ENCODE measurements at places on chromosomes 16 and 17.
A peak's percentile ranks its signal among the peaks of the same experiment; 100 is the strongest.

GRCh38 chr17:51000835-51001638, 119.6 kb downstream of the SPAG9 start:
- H3K36me3 ChIP-seq, result peaks cover 75% of the 10 kb centered on the region
- H3K27ac ChIP-seq, result no peak overlapping the region
- H3K4me1 ChIP-seq, result peaks cover 8% of the 10 kb centered on the region
- H3K27me3 ChIP-seq, result no peaks in the 10 kb centered on the region
- DNase-seq, result no peak

GRCh38 chr17:45310380-45311324, 6.2 kb downstream of the MAP3K14 start:
- peaks cover 95% of the 10 kb centered on the region for H3K36me3 ChIP-seq
- H3K4me1 ChIP-seq, result peaks cover 82% of the 10 kb centered on the region
- H3K4me3 ChIP-seq, result peak overlapping the region; percentile 93

GRCh38 chr16:83021045-83021444, 394.3 kb downstream of the CDH13 start:
- H3K36me3 ChIP-seq, result no peaks in the 10 kb centered on the region
- DNase-seq, result no peak
- H3K27me3 ChIP-seq, result no peaks in the 10 kb centered on the region

- DNase-seq, result no peak
- peak overlapping the region; percentile 29 for H3K27ac ChIP-seq
- no peaks in the 10 kb centered on the region for H3K27me3 ChIP-seq
- peaks cover 25% of the 10 kb centered on the region for H3K4me1 ChIP-seq
- H3K4me3 ChIP-seq, result no peak overlapping the region
- H3K36me3 ChIP-seq, result peaks cover 95% of the 10 kb centered on the region
Observed at GRCh38 chr17:41873559-41874292, 8.5 kb upstream of the KLHL11 start.

GRCh38 chr16:70652322-70652721, 6.0 kb downstream of the IL34 start:
- no peaks in the 10 kb centered on the region for H3K27me3 ChIP-seq
- no peak overlapping the region for H3K27ac ChIP-seq
- H3K4me3 ChIP-seq, result no peak overlapping the region
- H3K36me3 ChIP-seq, result no peaks in the 10 kb centered on the region

DNA sequence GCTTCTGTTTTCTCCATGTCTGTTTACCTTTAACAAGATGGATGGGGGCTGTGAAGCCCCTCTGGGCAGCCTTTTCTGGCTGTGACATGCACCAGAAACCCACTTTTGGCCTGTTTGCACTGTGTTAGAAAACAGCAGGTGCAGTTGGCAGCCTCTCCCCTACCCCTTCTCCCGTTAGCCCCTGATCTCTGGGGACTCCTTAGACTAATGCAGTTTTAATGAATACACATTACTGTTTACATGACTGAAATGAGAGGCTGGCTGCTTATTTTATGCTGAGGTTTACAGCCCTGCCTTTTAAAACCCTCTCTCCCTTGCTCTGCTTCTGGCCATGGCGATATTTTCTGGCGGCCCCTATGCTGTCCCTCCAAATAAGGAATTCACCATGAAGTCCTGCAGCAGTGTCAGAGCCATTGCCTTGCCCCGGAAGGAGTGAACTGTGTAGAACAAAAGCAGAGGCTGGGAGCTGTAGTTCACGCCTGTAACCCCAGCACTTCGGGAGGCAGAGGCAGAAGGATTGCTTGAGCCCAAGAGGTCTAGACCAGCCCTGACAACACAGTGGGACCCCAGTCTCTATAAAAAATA, 79.3 kb downstream of the PRKCB start:
- H3K27ac ChIP-seq, result no peak overlapping the region
- H3K27me3 ChIP-seq, result no peaks in the 10 kb centered on the region
- no peak overlapping the region for H3K4me3 ChIP-seq
- peaks cover 30% of the 10 kb centered on the region for H3K36me3 ChIP-seq

DNA sequence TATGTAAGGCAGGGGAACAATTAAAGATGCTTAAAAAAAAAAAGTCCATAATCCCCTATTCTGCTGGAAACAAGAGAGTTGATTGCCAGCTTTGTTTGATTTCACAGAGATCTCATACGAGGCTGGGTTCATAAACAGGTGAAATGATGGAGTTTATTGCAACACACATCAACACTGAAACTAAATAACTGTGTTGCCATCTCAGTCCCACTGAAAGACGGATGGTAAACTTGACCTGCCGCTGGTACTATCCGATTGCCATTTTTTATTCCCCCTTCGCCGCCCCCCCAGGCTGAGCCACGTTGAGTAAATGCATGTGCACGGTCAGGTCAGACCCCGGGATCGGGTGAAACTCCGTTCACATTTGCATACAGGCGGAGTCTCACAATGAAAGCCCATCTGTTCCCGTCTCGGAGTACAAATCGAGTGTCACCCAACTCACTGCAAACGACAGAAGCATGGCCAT, 119.2 kb downstream of the SKAP1 start:
- no peak for DNase-seq
- H3K4me1 ChIP-seq, result peaks cover 30% of the 10 kb centered on the region
- H3K27ac ChIP-seq, result no peak overlapping the region
- H3K36me3 ChIP-seq, result peaks cover 15% of the 10 kb centered on the region

- peaks cover 4% of the 10 kb centered on the region for H3K4me1 ChIP-seq
- H3K27me3 ChIP-seq, result peaks cover 31% of the 10 kb centered on the region
- no peak overlapping the region for H3K27ac ChIP-seq
- DNase-seq, result peak; percentile 72
Observed at GRCh38 chr17:45852535-45853297, 8.0 kb downstream of the SPPL2C start.

- H3K27ac ChIP-seq, result no peak overlapping the region
- H3K4me3 ChIP-seq, result no peak overlapping the region
- no peaks in the 10 kb centered on the region for H3K27me3 ChIP-seq
Observed at GRCh38 chr16:63653044-63653839, 1468.6 kb downstream of the CDH11 start.

DNA sequence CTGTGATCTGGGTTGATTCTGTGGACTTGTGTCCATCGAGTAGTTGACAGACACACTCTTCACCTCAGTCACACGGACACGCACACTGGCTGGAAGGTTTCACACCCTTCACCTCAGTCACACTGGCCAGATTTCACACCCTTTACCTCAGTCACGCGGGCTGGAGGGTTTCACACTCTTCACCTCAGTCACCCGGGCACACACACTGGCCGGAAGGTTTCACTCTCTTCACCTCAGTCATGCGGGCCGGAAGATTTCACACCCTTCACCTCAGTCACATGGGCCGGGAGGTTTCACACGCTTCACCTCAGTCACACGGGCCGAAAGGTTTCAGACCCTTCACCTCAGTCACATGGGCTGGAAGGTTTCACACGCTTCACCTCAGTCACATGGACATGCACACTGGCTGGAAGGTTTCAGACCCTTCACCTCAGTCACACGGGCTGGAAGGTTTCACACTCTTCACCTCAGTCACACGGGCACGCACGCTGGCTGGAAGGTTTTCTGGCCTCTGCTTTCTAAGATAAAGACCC, 96.2 kb downstream of the PGS1 start:
- DNase-seq, result no peak
- H3K27me3 ChIP-seq, result peaks cover 4% of the 10 kb centered on the region
- no peak overlapping the region for H3K4me3 ChIP-seq
- H3K36me3 ChIP-seq, result no peaks in the 10 kb centered on the region
- H3K4me1 ChIP-seq, result peaks cover 12% of the 10 kb centered on the region

DNA sequence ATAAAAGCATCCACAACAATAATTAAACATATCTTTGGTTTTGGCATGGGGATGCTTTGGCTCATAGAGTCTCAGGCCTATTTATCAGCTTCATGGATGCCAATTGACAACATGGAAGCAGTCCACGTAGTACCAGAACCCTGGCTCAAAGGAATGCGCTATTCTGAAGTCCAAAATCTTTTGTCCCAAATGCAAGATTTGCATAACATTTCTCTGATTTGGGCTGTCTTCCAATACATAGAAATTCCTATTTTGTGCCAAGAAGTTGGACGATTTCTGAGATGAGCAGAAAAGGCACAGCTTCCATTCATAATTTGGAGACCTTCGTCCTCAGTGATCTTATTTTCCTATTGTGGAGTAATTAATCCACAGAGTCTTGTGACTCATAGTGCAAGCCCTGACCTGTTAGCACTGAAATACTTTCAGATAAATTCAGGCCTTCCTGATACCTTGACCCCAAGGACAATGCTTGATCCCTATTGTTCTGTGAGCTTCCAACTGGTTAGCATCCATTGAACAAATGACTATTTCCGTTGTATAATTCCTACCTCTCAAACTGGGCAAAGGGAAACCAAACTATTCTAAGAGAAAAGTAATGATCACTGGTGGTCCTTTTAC, 78.4 kb upstream of the CDH11 start:
- no peak for DNase-seq
- H3K4me1 ChIP-seq, result no peaks in the 10 kb centered on the region
- H3K36me3 ChIP-seq, result no peaks in the 10 kb centered on the region
- no peak overlapping the region for H3K4me3 ChIP-seq
- H3K27me3 ChIP-seq, result no peaks in the 10 kb centered on the region
- H3K27ac ChIP-seq, result no peak overlapping the region

GRCh38 chr16:88785106-88785924, at the start of gene PIEZO1:
PIEZO1 (minus strand) TSS chr16:88785220; CDS start chr16:88784964, 256 bp downstream.
- H3K27me3 ChIP-seq, result no peaks in the 10 kb centered on the region
- peak within 1 kb of the TSS; percentile 83 for H3K4me3 ChIP-seq
- H3K36me3 ChIP-seq, result peaks cover 14% of the 10 kb centered on the region
- peaks cover 46% of the 10 kb centered on the region for H3K4me1 ChIP-seq
- DNase-seq, result peak; percentile 88

- peak overlapping the region; percentile 53 for H3K4me3 ChIP-seq
- peak; percentile 73 for DNase-seq
- peaks cover 94% of the 10 kb centered on the region for H3K4me1 ChIP-seq
- no peaks in the 10 kb centered on the region for H3K27me3 ChIP-seq
- H3K27ac ChIP-seq, result peak overlapping the region; percentile 99
Observed at GRCh38 chr16:27366687-27367460, 35.1 kb upstream of the IL21R start.

All from activated T-cell treated with anti-CD3 and anti-CD28 coated beads, Interleukin-2, amount 50 U/mL, for 24 hours (primary cell).